ENCODE measurements at places on chromosomes 3 and 15.

- no peak for DNase-seq
Measured at GRCh38 chr15:39741258-39741657, 41.4 kb downstream of the FSIP1 start.

- DNase-seq, result no peak
Measured at GRCh38 chr3:64988188-64988587, 300.4 kb upstream of the ADAMTS9 start.

GRCh38 chr15:78509726-78510312 lies 2.4 kb downstream of the HYKK start:
- no peak for DNase-seq

GRCh38 chr15:65421360-65422215 lies 1.2 kb downstream of the IGDCC4 start:
- no peak for DNase-seq

Data from activated naive CD4-positive, alpha-beta T cell (primary cell).